ENCODE measurements at places on chromosomes 1 and 21.
A peak's percentile ranks its signal among the peaks of the same experiment; 100 is the strongest.

DNA sequence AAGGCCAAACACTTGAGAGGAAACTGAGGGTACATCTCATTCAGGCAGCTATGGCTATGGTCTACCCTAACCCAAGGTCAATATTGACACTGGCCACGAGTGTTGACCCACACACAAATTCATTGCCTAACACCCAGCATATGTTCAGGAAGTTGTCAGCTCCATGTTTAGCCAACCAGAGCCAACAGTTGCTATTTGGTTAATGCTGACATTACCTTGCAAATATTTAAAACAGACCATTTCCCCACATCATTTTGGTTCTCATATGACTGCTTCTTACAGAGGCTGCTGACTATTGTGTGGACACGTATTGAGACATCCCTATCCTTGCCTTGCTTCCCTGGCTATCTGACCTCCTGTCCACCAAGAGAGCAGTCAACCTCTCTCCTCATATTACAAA, 97.3 kb downstream of the LMX1A start:
- DNase-seq = no peak

DNA sequence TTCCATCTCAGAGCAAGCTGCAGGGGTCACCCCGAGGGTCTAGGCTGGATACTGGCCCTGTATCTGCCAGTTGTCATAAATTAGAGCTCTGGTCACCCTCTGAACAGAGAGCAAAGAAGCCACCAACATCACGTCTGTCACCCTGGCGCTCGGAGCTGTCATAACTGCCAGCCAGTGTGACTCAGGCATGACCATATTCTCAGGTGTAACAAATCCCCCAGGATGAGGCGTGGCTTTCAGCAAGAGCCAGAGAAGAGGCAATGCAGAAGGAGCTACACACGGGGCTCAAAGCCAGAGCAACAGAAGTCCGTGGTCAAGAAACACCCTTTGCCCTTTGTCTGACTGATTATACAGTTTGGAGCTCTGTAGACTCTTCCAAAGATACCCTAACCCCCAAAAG, 40.0 kb downstream of the PRAMEF20 start:
- DNase-seq = no peak

DNA sequence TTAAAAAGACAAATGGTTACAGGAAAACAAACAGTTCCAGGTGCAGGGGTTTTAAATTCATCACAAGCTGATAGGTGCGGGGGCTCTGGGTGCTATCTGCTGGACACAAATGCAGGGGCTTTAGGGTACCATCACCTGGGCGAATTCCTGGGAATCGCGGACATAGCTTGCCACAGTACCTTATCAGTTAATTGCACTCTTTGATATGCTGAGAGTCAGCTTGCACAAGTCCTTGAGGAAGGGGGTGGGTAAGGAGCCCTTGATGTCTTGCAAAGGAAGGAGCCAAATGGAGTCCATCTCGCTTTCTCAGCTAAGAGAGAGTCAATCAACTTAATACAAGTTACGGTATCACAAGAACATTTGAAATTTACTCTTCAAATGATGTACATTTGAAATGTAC, 25.4 kb upstream of the TMEM54 start:
- DNase-seq = no peak

- DNase-seq = no peak
Measured at GRCh38 chr1:78787544-78787943, 137.9 kb downstream of the IFI44 start.

DNA sequence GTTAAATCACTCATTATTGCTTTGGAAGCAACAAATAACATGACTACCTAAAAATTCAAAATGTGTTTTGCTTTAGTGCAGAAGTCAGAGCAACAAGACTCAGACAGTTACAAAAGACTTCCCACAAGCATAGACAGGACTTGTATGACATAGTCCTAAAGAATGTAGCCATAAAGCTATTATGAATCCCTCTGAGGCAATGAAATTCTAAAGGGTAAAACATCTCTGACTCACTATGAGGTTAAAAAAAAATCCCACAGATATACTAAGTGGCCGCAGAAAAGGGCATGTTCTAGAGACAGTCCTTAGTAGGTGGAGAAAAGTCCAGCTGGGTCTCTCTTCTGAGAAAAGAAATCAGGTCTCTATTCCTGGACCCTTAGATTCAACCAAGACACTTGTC, 4.9 kb downstream of the PRKAB2 start:
- no peak for DNase-seq

DNA sequence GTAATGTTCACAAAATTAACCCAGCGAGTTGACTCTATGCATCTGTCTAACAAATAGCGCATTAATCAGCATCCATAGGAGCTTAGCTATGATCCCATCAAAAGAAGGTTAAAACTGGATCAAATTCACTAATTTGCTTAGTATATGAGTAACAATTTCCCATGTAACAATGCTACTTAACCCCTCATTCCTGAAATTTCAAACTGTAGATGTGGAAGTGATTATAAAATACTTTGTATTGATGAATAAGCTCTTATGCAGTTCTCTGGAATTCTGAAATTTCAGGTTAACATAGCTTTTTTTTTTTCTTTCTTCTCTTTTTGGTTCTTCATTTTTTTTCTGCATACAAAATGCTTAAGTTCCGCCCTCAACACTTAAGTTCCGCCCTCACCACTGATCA, 1272.7 kb downstream of the KCNT2 start:
- no peak for DNase-seq

DNA sequence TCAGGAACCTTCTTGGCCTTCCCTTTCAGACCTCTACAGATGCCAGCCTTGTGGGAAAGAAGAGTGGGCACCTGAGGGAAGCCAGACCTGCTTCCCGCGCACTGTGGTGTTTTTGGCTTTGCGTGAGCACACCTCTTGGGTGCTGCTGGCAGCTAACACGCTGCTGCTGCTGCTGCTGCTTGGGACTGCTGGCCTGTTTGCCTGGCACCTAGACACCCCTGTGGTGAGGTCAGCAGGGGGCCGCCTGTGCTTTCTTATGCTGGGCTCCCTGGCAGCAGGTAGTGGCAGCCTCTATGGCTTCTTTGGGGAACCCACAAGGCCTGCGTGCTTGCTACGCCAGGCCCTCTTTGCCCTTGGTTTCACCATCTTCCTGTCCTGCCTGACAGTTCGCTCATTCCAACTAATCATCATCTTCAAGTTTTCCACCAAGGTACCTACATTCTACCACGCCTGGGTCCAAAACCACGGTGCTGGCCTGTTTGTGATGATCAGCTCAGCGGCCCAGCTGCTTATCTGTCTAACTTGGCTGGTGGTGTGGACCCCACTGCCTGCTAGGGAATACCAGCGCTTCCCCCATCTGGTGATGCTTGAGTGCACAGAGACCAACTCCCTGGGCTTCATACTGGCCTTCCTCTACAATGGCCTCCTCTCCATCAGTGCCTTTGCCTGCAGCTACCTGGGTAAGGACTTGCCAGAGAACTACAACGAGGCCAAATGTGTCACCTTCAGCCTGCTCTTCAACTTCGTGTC, 995 bp upstream of the ZBTB48 start:
- DNase-seq = no peak

- DNase-seq = no peak
Measured at GRCh38 chr1:97832481-97832880, 88.4 kb downstream of the DPYD start.

DNA sequence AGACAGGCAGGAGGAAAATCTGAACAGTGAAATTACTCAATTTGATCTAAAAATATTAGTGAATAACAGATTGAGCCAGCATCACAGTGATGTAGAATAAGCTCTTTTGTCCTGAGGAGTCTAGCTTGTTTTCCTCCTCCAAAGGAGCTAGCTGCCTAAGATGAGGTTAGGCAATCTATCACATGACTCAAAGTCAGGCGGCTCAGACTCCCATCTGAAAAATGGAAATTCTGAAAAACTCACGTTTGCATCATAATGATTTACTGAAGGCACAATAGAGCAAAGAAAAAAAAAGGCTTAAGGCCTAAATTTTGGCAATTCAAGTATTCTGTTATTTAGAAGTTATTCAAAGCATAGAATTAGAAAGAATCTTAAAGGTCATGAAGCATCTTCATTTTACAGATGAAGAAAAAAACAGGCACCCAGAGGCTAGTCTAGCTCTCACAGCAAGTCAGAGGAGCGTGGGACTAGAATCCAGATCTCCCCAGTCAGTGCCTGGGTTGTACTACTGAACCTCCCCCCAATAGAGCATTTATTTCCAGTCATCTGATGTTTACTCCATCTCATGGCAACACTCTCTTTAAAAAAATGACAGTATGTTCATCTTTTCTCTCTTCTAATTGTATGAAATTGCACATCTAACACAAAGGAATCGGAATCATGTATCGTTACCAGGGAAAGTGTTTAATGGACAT, 62.5 kb upstream of the ATF3 start:
- no peak for DNase-seq

DNA sequence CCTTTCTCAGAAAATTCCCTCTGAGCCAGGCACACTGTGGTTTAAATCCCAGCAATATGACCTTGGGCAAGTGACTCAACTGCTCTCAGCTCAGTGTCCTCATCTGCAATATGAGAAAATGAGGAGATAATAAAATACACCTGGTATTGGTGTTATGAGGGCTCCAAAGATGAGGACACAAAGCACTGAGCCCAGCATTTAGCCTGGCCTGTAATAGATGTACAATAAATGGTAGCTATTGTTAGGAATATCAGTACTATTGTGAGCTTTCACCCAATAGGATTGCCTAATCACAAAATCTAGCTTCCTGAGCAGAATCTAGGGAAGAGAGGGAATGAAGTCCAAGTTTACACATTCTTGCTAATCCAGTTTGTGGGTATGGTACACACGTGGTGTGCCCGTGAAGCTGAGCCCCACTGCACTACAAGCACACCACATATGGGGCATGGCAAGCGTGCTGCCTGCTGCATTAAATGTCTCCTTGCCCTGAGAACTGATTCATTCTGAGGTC, 24.3 kb upstream of the SLC30A1 start:
- DNase-seq = no peak

GRCh38 chr21:18002393-18002792, 183.2 kb upstream of the C21orf91 start:
- DNase-seq = no peak

GRCh38 chr1:167517535-167518330, 596 bp downstream of the CD247 start:
- peak; percentile 72 for DNase-seq

GRCh38 chr1:207006914-207007313, 25.6 kb downstream of the C1orf116 start:
- no peak for DNase-seq

- no peak for DNase-seq
Measured at GRCh38 chr1:75908717-75909152, 23.5 kb downstream of the ASB17 start.

GRCh38 chr1:3012456-3013291, 8.6 kb upstream of the ACTRT2 start:
- DNase-seq = peak; percentile 48

- no peak for DNase-seq
Measured at GRCh38 chr1:228120351-228120750, 11.3 kb upstream of the MRPL55 start.

GRCh38 chr1:88003255-88003654, 674.6 kb downstream of the LMO4 start:
- DNase-seq = no peak

DNA sequence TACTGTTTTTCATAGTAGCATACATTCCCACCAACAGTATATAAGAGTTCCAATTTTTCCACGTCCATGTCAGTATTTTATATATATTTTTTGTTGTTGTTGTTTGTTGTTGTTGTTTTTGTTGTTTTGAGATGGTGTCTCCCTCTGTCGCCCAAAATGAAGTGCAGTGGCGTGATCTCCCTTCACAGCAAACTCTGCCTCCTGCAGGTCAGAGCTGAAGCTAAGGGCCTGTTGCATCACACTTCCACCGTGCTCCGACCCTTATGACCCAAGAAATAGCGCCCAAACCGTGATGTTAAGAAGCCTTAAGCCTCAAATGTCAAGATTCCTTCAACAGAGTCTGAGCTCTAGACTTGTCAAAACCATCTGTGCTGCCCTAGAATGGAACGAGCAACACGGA, 2032.3 kb downstream of the MRPL39 start:
- DNase-seq = no peak

DNA sequence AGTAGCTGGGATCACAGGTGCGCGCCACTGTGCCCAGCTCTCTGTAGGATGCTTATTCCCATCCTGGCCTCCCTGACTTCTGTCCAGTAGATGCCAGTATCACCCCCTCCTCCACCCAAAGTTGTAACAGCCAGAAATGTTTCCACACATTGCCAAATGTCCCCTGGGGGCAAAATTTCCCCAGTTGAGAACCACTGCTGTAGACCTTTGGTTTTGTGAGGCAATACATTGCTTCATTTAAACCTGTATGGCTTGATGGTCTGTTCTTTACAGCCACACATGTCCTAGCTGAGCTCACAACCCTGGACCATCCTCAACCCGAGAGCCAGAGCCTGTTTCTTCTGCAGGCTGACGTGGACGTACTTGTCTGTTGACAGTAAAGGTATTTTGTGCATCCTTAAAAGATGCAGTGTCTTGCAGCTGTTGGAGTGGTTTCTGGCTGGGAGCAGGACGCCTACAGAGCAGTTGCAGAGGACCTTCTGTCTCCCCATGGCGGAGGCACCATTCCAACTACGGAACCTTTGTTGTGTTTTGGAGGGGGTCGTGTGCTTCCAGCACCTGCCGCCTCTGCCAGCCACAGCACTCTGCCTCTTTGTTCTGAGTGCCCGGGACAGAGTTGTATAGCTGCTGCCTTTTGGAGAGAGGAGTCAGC, 26.6 kb downstream of the DOP1B start:
- no peak for DNase-seq

DNA sequence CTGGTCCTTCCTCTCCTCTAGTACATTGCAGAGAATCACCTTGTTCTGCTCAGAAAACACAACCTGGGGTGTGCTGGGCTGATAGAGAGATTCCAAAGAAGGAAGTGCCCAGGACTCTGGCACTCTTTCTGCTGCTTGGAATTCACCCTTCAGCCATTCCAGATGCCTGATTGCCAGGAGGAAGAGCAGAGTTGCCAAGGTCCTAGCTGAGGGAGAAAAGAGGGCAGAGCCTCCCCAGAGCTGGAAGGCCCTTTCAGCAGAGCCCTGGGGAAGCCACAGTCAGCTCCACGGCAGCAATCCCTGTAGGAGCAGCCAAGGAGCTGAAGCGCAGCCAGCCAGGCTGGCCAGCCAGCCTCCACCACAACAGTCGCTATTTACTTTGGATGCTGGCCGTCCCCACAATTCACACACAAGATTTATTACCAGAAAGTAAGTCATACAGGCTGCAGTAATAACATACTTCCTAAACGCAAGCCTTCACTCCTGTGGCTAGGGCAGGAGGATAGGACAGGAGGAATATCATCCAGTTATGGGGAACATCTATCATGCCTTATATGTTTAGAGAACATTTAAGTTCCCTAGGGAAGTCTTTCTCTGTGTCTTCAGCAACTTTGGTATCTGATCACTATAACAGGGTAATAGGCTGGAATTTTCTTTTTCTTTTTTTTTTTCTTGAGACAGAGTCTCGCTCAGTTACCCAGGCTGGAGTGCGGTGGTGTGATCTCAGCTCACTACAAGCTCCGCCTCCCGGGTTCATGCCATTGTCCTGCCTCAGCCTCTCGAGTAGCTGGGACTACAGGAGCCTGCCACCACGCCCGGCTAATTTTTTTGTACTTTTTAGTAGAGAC, 36.6 kb upstream of the SLC44A3 start:
- DNase-seq = no peak

DNA sequence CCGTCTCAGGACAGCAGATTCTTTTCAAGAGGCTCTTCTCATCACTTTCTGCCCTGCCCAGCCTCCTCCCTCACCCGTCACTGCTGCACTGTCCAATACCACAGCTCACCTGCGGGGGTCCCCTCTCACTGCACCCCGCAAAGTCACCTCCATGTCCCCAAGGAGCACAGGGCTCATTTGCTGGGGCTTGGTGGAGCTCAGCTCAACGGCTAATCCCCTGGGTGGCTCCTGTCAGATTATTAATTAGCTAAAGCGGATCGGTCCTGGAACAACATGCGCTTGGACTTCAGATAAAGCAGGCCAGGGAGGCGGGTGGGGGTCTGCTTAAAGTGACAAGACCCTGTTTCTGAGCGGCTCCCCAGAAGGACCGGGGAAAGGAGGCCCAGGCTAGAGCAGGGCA, 43.1 kb downstream of the CASZ1 start:
- no peak for DNase-seq

Measured in activated CD8-positive, alpha-beta memory T cell treated with anti-CD3 and anti-CD28 coated beads for 1 hour (primary cell).